T-helper 2 cell (primary cell): ENCODE measurements at places on chromosomes 3 and 15.

- no peak for DNase-seq
Observed at GRCh38 chr3:170852324-170852723, 17.7 kb downstream of the RPL22L1 start.

GRCh38 chr3:168044049-168044448, 51.7 kb downstream of the GOLIM4 start:
- DNase-seq: no peak

DNA sequence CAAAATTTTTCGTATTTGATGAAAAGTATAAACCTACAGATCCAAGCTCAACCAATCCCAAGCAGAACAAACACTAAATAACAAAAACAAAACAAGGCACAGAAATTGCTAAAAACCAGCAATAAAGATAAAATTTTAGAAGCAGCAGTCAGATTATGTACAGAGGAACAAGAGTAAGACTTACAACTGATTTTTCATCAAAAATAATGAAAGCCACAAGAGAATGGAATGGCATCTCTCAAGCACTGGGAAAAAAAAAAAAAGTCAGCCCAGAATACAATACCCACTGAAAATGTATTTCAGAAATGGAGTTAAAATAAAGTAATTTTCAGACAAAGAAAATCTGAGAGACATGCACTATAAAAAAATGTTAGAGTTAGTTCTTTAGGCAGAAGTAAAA, 27.0 kb downstream of the GPR156 start:
- no peak for DNase-seq

- no peak for DNase-seq
Observed at GRCh38 chr15:77623755-77624524, 8.8 kb downstream of the LINGO1 start.

GRCh38 chr3:104536715-104537114, 830.0 kb upstream of the ALCAM start:
- DNase-seq: no peak

DNA sequence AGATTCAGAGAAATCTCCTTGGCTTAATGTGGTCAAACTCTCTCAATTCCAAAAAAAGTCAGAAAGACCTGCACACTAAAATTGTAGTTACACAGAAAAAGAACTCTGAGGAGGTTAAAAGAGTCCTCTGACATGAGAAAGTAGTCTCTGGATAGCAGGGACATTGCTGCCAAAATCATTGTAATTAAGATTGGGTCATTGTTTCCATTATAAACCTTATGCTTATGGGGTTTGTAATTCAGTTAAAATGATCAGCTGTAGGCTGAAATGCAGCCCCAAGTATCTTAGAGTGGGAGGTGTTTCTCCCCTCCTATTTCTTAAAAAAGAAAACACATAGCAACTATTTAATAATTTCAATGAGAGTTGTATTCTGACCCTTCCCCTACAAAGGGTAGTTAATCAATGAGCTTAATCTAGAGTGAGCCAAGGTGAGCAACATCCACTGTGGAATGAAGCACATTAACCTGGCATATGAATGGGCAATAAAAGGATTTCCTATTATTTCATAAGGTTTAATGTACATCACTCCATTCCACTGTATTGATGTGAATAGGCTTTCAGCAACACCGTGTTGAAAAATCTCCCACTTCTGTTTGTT, 406.9 kb downstream of the TIGIT start:
- no peak for DNase-seq
